ENCODE measurements at places on chromosomes 5 and 9.

GRCh38 chr5:149063017-149063687 lies at the start of gene SH3TC2:
SH3TC2 (minus strand) TSS chr5:149063062; CDS start chr5:149063022, 40 bp downstream.
- H3K36me3 ChIP-seq, result no peaks in the 10 kb centered on the region
- H3K4me1 ChIP-seq, result no peaks in the 10 kb centered on the region
- H3K27me3 ChIP-seq, result no peaks in the 10 kb centered on the region
- H3K27ac ChIP-seq, result peak within 1 kb of the TSS; percentile 64
- no peak for DNase-seq
- H3K4me3 ChIP-seq, result no peak within 1 kb of the TSS

DNA sequence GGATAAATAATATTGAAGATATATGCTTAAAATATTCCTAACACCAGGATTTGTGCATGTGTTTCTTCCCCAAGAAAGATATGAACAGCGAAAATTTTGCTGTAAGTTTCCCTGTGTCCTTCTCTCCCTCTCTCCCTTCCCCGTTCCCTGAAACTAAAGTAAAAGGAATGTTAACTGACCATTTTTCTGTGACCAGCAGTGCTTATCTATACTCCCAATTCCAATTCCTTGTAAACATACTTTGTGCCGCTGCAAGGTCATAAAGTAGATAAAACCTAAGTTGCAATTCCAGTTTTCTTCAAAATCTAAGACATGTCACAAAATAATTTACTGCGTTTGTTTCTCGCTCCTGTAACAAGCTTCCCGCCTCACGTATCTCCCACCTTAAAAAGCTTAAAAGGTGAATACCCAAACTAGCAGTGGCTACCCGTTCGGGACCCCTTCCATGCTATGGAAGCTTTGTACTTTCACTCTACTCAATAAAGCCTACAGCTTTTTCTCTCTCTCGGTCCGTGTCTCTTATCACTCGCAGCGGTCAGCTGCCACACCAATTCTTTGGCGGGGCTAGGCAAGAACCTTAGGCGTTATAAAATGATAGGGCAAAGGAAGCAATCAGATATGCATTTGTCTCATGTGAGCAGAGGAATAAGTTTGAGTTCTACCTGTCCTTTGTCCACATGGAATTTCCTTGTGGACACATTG lies 1798.0 kb downstream of the EFNA5 start:
- no peaks in the 10 kb centered on the region for H3K4me1 ChIP-seq
- no peak overlapping the region for H3K27ac ChIP-seq
- H3K36me3 ChIP-seq, result no peaks in the 10 kb centered on the region

- no peak for DNase-seq
- H3K4me1 ChIP-seq, result no peaks in the 10 kb centered on the region
- H3K27ac ChIP-seq, result no peak overlapping the region
- H3K4me3 ChIP-seq, result no peak overlapping the region
- no peaks in the 10 kb centered on the region for H3K36me3 ChIP-seq
Observed at GRCh38 chr5:86971034-86971571, 296.6 kb upstream of the RASA1 start.

DNA sequence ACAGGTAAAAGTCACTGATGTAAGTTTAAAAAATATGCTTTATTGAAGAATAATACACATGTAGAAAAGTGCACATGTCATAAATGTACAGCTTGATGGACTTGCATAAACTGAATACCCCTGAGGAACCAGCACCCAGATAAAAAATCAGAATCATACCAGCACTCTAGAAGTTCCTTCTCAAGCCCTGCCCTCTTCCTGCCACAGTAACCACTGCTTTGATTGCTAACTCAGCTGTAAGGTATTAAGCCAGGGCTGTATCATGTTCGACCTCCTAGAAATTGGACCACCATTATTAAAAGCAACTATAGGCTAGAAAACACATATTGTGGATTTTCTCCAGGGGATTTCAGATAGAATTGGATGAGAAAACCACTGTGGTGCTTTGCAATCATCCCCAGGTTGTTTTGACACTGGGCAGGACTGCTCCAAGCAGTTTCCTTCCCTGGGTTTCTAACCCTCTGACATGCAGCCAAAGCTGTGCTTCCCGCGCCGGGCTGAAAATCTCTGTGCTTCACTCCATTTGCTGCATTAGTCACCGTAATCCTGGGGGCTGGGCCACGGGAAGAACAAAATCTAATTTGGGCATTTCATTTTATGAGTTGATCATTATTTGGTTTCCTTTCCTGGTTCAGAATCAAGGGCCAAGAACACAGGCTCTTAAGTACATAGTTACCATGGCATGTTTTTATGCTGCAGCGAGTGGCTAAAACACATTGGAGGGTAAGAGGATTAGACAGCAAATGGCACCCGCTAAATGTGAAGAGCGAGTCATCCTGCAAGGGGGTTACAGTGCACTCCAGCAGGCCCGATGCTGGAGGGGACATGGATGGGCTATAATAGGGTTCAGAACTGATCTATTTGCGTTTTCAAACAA lies 139.4 kb upstream of the IL12B start:
- DNase-seq, result no peak
- no peak overlapping the region for H3K27ac ChIP-seq
- no peak overlapping the region for H3K4me3 ChIP-seq
- H3K4me1 ChIP-seq, result no peaks in the 10 kb centered on the region
- H3K36me3 ChIP-seq, result no peaks in the 10 kb centered on the region
- no peaks in the 10 kb centered on the region for H3K27me3 ChIP-seq

GRCh38 chr9:132144708-132145365 lies 17.0 kb upstream of the NTNG2 start:
- H3K27ac ChIP-seq, result no peak overlapping the region
- H3K4me3 ChIP-seq, result no peak overlapping the region
- H3K36me3 ChIP-seq, result no peaks in the 10 kb centered on the region
- no peaks in the 10 kb centered on the region for H3K4me1 ChIP-seq
- no peaks in the 10 kb centered on the region for H3K27me3 ChIP-seq
